ENCODE measurements at places on chromosomes 5 and 9.

DNA sequence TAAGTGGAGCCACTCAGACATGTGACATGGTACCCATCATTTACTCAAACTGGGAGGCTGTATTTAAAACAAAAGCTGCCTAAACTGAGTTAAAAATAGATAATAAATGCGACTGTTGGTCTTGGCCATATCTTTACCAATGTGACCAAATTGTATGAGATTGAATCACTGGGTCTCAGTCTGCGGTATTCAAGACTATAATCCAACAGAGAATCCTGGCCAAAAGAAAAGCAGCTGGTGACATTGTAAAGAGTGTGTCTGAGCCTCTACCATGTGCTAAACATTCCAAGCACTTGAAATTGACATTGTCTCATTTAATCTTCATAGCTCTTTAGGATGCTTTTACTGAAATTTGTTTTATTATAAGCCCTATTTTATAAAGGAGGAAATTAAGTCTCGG lies 282.6 kb downstream of the ZNF608 start:
- DNase-seq: no peak

- no peak for DNase-seq
These were observed 55.7 kb downstream of the ZNF618 start for GRCh38 chr9:113931777-113932176.

DNA sequence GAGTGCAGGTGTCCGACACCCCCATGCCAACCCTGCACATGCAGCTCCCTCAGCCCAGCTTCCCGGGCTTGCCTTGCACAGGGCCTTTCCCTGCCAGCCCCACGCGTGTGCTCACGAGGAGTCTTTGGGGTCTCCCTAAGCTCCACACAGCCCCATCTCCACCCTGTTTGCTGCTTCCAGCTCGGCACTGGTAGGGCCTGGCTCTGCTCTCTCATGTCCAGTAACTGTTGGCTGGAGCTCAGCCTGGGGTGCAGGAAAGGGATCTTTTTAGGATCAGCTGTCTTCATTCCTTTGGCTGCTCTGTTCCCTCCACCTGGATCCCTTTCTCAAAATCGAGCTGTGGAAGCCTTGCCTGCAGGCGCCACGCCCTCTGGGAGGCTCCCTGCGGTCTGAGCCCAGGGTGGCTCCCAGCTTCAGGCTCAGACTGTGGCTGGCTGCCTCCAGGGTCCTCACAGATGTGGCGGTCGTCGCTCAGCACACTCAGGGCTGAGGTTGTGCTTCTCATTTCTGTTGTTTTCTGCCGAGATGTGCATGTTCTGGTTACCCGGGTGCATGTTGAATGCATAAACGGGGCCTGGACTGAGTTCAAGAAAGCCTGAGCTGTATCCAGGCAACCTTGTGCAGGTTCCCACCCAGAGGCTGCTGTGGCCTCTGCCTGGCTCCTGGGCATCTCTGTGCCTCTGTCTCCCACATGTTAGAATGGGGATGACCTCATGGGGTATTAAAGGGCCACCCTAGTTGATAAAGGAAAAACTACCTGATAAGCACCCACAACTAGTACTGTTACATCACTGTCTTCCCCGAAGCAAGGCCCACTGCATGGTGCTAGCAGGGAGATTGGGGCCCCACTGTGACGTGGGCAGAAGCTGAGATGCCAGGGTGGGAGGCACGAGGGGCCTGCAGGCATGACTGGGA lies 4.3 kb downstream of the CACNA1B start:
- no peak for DNase-seq

DNA sequence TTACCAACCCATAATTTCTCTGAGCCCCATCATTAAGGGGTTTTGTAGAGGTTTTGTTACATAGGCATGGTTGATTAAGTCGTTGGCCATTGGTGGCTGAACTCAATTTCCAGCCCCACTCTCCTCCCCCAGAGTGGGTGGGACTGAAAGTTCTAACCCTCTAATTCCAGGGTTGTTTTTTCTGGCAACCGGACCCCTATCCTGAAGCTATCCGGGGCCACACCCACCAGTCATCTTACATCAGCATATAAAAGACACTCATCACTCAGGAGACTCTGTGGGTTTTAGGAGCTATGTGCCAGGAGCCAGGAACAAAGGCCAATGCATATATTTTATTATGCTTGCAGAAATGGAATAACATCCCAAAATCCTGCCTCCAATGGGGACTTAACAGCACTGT lies 186.0 kb downstream of the NXNL2 start:
- peak; percentile 67 for DNase-seq

DNA sequence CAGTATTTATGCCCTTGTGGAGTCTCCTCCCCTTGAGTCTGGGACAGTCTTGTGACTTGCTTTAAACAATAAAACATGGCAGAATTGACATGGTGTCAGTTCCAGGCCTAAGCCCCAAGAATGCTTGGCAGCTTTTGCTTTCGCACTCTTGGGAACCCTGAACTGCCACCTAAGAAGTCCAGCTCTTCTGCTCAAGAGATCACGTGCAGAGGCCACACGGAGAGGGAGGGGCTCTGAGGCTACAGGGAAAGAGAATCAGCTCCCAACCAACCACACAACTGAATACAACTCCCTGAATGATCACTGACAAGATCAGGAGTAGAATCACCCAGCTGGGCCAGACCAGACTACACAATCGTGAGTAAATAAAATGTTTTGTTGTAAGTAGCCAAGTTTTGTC lies 97.6 kb downstream of the MED27 start:
- no peak for DNase-seq

GRCh38 chr5:56413546-56413945 lies 180.4 kb upstream of the ANKRD55 start:
- no peak for DNase-seq

DNA sequence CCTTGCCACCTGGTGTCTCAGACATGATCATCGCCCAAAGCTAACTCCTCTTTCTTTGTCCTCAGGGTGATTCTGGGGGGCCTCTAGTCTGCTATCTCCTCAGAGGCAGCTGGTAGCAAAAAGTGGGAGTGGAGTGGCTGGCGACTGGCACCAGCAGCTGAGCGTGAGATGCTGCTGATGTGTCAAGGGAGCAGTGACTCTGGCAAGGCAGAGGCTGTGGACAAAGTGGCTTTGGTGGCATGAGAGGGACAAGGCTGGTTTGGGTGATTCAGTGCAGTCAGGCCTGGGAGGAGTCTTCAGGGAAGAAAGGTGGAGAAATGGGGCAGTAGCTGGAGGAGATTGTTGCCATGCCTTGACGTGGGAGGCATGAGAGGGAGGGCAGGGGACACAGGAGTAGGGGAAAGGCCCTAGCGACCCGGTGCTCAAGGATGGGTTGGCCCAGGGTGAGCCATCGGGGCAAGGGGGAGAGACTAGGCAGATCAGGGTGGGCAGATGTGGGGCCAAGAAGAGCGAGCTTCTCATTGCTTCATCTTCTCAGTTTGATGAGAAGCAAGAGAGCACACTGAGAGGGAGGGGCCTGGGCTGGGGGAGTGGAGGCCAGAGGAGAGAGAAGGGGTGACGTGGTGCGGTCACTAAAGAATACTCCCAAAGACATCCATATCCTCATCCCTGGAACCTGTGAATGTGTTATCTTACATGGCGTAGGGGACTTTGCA lies 64.2 kb upstream of the SPTLC1 start:
- DNase-seq: no peak

DNA sequence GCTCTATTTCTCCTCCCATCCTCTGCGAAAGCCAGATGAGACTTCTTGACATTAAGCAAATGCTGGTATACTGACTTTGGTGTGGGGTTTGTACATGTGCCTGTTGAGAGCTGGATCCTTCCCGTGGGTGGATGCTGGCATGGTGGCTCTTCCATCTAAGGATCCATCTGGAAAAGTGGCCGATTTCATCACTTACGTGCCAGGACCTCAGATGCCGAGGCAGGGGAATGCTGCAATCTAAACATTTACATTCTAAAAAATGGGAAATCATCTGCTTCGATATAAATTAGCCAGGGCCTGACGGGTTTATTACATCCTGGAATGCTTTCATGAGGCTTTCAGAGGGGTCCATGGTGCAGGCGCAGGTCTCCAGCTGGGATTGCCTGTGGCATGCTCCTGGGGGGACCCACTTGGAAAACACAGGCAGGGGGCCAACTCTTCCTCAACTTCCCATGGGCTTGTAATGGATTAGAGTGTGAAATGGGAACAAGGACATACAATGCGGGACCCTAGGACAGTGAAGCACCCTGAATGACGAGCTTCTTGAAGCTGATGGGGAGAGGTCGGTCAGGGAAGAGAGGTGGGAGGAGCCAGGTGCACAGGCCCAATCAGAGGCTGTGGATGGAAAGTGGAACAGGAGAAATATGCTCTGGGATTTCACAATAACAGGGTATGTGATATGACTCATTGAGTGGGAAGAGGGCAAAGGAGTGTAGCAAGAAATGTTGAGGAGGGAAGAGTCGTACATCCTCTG lies 105.5 kb upstream of the PITX1 start:
- peak; percentile 75 for DNase-seq

DNA sequence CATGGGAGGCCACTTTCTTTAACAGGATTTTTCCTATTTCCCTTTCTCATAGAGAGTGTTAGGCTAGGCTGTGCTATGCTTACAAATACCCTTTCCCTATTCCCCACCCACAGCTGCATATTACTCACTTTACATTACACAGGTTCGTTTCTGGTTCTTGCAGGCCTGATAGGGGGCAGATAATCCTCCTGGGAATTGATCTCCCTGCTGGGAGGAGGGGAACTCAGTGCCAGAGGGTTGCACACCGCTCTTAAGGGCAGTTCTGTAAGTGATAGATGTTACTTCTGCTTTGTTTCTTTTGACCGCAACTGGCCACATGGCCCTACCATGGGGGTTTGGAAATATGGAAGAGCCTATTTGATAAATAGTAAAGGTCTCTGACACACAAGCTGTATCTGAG lies 54.0 kb upstream of the NTRK2 start:
- DNase-seq: no peak

GRCh38 chr5:123119334-123119986 lies 30.4 kb downstream of the PRDM6 start:
- DNase-seq: peak; percentile 67

GRCh38 chr5:81631124-81631523 lies 119.8 kb downstream of the SSBP2 start:
- DNase-seq: no peak

- DNase-seq: no peak
These were observed 82.6 kb upstream of the GRHPR start for GRCh38 chr9:37339923-37340322.

DNA sequence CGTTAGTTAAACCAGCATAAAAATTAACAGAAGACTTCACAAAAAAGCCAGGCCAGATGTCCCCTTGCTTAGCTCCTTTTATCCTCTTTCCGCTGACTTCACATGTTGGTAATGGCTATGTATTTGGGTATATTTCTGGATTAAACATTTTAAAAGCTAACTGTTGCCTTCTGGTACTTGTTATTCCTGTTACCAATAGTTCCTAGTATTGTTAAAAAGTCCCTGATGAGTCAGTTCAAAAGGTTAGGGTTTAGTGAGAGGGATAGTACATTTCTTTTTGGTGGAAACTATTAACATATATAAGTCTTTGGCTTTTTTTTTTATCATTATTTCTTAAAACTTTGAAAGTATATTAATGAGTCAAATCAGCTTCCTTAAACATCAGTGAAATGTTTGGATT lies 103.2 kb upstream of the ELL2 start:
- no peak for DNase-seq

DNA sequence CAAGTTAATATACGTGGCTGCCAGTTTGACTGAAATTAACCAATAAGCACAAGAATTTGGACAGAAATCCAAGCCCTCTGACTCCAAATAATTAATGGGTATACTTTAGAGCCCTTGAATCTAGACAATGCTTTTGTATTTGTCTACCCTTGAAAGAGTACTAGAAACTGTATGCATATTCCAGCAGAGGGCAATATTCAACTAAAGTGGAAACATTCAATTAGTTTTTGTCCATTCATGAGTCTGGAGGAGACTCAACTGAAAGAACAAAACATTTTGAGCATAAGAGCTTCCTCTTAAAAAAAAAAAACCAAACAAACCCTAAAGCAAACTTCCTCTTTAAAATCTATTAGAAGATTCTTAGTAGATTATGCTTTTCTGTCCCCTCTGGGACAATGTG lies 157.8 kb downstream of the ARHGEF28 start:
- DNase-seq: peak; percentile 60

- DNase-seq: no peak
These were observed 46.8 kb downstream of the TNC start for GRCh38 chr9:115071176-115071575.

- no peak for DNase-seq
These were observed 151.2 kb upstream of the RUSC2 start for GRCh38 chr9:35338561-35339274.

- DNase-seq: no peak
These were observed 37.3 kb upstream of the FBP1 start for GRCh38 chr9:94676446-94677131.

- DNase-seq: no peak
These were observed at the start of gene LEAP2 for GRCh38 chr5:132873119-132873929. Gene LEAP2, plus strand, starts transcription at chr5:132873668. Its CDS starts 27 bp downstream, at chr5:132873695.

GRCh38 chr9:2228132-2228531 lies 213.0 kb downstream of the SMARCA2 start:
- peak; percentile 30 for DNase-seq

DNA sequence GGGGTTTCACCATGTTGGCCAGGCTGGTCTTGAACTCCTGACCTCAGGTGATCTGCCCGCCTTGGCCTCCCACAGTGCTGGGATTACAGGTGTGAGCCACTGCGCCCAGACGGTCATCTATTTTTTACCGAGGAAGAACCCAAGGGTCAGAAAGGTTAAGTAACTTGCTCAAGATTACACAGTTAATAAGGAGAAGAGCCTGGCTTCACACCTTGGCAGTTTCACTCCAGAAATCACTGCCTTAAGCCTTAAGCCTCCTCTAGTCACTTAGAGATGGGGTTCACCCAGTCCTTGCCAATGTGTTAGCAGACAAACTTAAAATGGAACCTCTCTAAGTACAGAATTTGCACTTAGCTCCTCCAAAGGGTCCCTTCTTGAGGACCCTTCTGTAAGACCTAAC lies 116.3 kb downstream of the PTTG1 start:
- DNase-seq: no peak

- peak; percentile 97 for DNase-seq
These were observed 32.6 kb downstream of the SPATA31D1 start for GRCh38 chr9:82021198-82021597.

DNA sequence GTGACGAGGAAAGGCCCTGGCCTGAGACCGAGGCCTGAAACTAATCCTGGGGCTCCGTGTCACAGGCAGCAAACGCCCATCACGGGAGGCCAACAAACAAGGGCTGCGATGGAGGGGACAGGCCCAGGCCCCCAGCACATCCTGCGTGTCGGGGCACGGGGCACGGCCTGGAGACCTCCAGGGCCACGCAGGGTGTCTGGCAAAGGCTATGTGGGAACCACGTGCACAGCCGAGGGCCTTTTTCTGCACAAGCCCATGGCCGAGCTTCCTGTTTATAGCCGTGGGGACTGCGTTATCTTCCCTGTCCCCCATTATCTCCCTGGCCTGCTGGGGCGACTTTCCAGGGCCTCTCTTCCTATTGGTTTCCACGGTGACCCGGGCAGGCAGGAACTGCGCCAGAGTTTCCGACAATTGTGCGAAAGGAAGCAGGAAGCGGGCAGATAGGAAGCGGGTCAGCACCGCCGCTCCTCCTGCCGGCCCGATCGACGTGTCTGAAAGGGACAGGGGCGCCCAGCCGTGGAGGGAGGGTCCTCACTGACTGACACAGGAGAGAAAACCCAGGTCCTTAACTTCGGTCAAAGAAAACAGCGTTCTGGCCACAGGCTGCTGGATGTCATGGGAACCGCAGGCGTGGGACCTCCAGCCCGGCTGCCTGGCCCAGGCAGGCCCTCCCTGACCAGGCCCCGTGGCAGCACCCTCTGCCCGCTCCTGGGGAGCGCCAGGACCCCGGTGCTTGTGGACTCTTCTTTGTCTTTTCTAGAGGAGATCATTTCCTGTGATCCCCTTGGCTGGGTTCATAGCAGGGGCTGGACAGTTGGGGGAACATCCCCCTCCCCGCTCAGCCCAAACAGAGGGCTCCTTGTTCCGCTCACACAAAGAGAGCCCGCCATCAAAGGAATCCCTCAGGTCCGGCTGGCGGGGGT lies 29.1 kb upstream of the SEC16A start:
- peak; percentile 47 for DNase-seq

GRCh38 chr5:168174376-168174775 lies 117.1 kb upstream of the WWC1 start:
- DNase-seq: no peak

Measured in cardiac fibroblast (primary cell).